NCI-H1436 (cell line): ENCODE measurements at places on chromosomes 7 and 10.

GRCh38 chr10:112026438-112026837 is 157.1 kb downstream of the GPAM start:
- DNase-seq, result no peak

DNA sequence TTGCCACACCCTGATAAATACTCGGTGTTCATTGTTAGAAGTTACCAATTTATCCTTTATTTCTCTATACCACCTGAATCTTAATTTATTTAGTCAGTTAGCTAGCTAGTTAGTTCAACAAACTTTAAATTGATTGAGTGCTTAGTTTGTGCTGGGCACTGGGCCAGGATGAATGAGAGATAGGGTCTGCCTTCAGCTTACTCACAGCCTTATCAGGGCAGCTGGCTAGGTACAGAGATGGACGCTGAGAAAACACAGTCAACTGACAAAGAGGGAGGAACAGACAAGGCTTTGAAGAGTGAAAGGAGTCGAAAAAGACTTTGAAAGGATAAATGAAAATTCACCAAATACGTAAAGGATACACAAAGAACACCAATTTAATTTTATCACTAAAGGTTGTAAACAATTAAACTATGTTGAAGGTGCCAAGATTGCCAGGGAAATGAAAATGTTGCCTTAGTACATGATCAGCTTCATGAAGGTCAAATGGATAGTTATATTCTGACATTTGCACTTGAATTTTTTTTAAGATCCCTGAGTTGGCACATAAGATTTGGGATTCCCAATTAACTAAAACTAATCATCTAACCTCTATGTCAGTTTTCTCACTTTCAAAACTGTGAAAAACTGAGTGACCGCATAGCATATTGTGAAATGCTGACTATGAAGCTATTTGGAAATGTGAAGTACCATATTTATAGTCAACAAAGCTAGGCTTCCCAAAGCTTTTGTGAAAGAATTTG is 2.1 kb downstream of the CAV2 start:
- no peak for DNase-seq

- no peak for DNase-seq
Measured at GRCh38 chr7:29236649-29237048, 42.1 kb downstream of the CHN2 start.

DNA sequence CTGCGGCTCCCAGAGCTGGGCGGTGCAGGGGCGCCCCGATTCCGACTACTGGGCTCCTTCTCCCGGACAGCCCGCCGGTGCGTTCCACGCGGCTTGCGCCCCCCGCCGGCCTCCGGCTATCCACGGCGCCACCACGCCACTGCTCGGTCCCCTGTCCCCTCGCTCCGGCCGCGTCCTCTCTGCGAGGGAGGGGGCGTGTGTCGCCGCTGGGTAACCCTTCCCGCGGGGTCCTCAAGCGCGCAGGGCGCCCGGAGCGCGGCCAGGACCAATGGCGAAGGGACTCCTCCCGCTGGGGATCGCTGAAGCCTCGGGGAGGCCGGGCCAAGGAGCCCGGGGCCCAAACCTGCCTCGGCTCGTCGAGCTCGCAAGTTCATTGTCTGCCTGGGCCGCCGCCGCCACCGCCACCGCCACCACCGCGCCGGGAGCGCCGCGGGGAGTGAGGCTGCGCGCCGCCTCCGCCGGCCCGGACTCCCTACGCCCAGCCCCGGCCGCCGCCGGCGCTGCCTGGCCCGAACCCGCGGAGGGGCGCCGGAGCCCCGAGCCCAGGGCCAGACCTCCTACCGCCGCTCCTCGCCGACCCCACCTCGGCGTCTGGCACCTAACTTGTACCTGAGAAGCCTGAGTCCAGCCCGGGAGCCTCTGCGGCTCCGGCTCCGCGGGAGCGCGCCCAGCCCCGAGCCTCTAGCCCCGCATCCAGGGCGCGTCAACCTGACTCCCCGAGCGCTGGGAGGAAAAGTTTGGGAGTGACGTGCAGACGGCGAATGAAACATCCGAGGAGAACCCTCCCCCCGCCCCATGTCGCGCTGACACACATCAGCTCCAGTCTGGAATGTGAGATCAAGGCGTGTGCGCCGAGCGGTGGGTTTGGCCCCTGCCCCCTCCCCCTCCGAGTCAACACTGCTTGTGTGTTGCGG is at the start of gene CHST15:
CHST15 (minus strand) TSS at position 739 of the 914 bp plus-strand sequence. CDS start 47,386 bp downstream, outside the sequence.
- peak; percentile 49 for DNase-seq

- peak; percentile 85 for DNase-seq
Measured at GRCh38 chr10:34789966-34790506, 25.1 kb downstream of the PARD3 start.

DNA sequence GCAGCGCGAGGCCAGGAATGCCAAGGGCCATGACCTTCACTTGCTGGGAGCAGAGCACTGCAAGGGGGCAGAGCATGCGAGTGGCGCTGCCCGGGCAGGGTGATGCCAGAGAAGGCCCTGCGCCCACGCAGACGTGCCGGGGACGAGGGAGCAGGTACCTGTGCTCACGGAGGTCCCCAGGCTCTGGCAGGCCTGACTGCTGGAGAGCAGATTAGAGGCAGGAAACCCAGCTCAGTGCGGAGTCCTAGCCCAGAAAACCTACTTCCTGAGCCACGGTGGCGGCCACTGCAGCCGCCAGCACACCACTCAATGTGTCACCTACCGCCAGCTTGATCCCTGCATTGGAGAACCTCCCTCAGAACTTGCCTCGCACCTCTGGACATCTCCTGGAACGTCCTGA is 148.4 kb downstream of the MAD1L1 start:
- DNase-seq, result no peak

DNA sequence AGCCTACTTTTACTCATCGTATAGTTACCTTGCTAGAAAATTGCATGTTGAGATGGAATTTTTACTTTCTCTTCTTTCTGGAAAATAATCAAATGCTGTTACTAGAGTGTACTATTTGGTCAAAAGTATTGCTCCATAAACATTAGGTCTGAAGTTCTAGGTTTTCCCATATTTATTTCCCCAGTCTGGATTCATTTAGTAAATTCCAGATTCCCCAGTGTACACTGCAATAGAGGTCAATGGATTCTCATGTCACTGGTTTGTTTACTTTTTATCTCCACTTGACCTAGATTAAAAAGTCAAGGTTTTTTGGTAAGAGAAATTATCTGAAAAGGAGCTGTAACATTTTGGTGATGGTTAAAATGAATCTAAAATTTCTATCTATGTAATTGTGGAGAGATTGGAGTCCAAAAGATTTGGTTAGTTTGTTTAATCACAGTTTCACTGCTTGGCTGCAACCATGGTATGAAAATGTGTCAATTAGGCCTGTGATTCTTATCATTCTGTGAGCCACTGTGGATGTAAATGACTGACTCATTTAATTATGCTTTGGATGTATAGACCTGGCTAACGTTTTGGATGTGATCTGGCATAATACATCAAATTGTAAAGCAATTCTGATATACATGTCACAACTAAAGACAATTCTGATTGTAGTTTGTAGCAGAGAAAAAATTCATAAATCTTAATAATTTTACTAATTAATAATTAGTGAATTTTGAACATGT is 32.7 kb upstream of the STEAP4 start:
- no peak for DNase-seq

DNA sequence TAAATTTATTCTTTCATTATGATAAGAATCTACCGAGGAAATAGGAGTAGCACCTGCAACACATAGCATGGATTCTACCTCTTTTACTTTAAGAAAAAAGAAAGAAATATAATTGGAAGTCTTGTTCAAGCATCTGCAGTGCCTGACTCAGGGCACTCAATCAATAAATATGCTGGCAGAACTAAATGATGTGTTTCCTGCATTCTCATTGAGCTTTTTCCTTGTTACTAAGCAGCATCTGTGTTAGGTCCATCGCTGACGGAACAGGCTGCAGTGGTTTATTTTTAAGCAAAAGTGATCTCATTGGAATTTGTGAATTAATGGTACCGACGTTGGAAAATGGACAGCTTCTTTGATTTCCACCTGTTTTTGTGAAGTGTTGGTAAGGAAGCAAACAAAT is 417.5 kb downstream of the DPP6 start:
- DNase-seq, result no peak

GRCh38 chr7:42485301-42485766 is 248.3 kb upstream of the GLI3 start:
- no peak for DNase-seq

DNA sequence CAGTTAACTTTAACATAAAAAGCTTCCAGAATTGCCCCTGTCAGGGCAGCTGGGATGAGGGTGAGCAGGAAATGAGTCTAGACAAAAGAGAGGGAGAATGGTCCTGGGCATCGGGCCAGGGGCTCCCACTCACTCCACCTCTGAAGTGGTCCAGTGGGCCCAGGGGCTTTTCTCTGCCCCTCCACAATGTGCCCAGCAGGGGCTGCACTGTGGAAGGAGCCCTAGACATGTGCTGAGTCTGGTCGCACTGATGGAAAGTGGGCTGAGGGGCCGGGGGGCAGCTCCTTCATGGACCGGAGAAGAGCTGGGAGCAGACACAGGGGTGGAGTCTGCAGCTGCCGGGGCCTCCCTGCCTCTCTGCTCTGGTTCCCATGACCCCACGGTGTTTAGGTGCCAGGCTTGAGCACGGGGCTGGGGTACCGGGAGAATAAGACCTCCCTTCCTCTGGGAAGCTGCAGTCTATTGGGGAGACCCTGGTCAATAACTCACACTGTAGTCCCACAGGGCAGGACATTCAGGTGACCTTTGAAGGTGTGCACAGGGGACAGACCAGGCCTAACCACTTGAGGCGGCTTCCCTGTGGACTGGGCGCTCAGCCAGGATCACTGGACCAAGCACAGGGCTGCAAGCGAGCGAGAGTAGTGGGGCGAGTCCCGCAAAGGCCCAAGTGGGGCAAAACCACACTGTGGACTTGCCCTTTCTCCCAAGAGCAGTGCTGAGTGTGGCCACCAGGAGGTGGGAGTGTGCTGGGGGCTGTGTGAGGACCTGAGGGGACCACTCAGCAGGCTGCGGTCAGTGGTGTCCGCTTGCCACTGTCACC is 6.1 kb downstream of the ADCY1 start:
- peak; percentile 36 for DNase-seq

- no peak for DNase-seq
Measured at GRCh38 chr10:133178357-133179127, 18.5 kb downstream of the KNDC1 start.

DNA sequence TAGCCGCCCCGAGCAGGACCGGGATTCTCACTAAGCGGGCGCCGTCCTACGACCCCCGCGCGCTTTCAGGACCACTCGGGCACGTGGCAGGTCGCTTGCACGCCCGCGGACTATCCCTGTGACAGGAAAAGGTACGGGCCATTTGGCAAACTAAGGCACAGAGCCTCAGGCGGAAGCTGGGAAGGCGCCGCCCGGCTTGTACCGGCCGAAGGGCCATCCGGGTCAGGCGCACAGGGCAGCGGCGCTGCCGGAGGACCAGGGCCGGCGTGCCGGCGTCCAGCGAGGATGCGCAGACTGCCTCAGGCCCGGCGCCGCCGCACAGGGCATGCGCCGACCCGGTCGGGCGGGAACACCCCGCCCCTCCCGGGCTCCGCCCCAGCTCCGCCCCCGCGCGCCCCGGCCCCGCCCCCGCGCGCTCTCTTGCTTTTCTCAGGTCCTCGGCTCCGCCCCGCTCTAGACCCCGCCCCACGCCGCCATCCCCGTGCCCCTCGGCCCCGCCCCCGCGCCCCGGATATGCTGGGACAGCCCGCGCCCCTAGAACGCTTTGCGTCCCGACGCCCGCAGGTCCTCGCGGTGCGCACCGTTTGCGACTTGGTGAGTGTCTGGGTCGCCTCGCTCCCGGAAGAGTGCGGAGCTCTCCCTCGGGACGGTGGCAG is at the start of gene MGMT:
MGMT (plus strand) TSS at position 539 of the 656 bp plus-strand sequence.
- DNase-seq, result peak; percentile 88

- no peak for DNase-seq
Measured at GRCh38 chr10:91711885-91712680, 79.2 kb upstream of the PPP1R3C start.

GRCh38 chr7:112537822-112538387 is 57.1 kb downstream of the LSMEM1 start:
- no peak for DNase-seq

DNA sequence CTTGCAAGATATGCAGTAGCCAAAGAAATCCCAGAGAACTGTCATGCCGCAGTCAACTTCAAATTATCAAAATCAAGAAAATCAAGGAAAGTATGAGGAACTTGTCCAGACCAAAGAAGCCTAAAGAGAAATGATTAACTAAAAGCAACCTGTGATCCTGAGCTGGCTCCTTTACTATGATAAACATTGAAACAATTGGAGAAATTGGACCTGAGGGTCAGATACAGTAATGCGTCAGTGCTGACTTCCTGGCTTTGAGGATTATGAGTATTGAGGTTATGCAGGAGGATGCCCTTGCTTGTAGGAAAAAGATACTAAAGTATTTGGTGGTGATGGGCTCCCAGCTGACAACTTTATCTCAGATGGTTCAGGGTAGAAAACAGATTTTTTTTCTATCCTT is 324.7 kb upstream of the AKR1E2 start:
- DNase-seq, result no peak

DNA sequence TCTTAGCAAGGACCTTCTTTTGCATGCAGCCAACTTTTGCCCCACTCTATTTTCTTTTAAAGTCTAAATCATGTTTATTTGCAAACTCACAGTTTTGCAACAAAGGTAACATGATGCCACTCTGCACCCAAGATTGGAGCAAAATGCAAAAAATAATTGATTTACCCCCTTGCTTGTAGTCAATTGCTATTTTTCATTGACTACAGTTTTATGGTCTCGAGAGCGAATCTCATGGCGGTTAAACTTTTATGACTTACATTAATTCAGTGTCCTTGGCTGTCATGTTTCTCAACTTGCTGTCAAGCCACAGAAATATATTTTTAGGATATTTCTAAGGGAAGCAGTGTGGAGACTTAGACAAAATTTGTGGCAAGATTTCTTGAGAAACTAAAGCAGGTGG is 110.0 kb upstream of the JCAD start:
- no peak for DNase-seq

- no peak for DNase-seq
Measured at GRCh38 chr10:78408671-78409472, 375.2 kb downstream of the RPS24 start.

DNA sequence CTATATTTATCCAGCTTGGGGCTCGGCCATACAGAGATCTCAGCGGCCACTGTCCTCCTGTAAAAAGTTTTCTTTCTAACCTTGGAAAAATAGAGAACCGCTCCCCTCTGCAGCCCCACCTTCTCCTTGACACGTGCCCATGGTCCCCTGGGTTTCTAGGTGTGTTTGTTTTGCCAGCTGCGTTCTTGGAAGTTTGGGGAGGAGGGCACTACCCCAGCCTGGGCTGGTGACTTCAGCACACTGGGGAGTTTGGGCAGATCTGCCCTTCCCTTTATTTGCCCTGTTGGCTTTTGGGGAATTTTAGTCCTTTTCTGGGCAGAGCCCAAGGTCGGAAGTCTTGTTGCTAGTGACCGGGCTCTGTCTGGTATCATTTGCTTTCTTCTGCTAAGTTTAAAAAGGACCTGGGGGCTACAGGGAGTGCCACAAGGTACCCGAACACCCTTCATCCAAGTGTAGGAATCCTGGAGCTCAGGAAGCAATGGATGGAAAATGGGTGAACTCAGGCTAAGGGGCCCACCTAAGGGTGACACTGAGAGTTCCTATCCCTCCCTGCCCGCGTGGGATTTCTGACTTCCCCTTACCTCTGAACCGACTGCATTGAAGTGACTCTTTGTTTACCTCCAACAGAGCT is 1.7 kb downstream of the ADAMTS14 start:
- peak; percentile 13 for DNase-seq

GRCh38 chr7:155521743-155522398 is 24.5 kb downstream of the CNPY1 start:
- DNase-seq, result no peak
